Non-pigmented ciliary epithelial cell (primary cell): ENCODE measurements at places on chromosomes 12 and 14.

- no peak for DNase-seq
Measured at GRCh38 chr12:57875753-57876547, 29.4 kb upstream of the CTDSP2 start.

- no peak for DNase-seq
Measured at GRCh38 chr12:130557886-130558765, 158.0 kb downstream of the RIMBP2 start.

DNA sequence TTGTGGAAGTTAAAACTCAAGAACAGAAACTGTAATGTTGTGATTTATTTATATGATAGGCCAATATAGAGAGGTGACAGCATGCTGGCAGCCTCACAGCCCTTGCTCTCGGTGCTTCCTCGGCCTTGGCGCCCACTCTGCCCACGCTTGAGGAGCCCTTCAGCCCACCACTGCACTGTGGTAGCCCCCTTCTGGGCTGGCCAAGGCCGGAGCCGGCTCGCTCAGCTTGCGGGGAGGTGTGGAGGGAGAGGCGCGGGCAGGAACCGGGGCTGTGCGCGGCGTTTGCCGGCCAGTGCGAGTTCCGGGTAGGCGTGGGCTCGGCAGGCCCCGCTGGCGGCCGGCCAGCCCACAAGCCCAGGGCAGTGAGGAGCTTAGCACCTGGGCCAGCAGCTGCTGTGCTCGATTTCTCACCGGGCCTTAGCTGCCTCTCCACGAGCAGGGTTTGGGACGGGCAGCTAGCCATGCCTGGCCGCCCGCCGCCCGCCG, 65.8 kb upstream of the SLC8A3 start:
- no peak for DNase-seq

- DNase-seq: no peak
Measured at GRCh38 chr12:107586256-107586970, 99.2 kb upstream of the PWP1 start.

GRCh38 chr12:112891093-112892024, 15.4 kb upstream of the OAS1 start:
- no peak for DNase-seq
